ENCODE measurements at places on chromosomes 5 and 9.

DNA sequence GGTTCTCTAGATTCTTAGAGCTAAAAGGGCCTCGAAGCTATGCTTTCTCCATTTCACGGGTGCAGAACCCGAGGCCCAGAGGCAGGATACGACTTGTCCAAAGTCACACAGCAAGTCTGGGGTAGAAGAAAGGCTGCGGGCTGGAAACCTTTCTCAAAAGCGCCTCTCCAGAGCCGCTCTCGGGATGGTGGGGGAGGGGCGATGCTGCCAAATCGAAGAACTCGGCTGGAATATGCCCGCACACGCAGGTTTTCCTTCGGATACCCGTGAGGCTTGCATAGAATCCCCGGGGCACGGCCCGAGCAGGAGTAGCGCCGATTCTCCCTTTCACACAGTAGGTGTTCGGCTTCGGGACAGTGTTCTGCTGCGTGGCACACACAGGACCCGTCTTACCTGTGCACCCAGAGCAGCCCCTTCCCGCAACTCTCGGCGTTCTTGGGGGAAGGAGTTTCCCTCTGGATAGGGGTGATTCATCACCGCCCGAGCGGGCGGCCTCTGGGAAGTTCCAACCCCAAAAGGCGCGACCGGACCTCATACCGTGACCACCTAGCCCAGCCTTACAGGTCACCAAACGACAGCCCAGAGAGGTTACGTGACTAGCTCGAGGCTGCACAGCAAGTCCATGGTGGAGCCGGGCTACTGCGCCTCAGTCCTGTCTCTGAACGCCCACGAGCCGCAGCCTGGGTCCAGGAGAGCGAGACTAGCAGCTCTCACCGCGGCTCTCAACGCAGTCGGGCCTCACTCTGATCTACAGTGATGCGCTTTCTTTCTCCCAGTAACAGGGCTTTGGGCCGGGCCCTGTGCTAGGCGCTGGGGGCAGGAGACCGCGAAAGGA, 4.1 kb downstream of the PAX5 start:
- no peak for DNase-seq

GRCh38 chr9:116153765-116154333, at the start of gene PAPPA:
Gene PAPPA, plus strand, starts transcription at chr9:116153791. Its CDS starts 382 bp downstream, at chr9:116154173.
- DNase-seq = no peak

GRCh38 chr9:13026956-13027355, 252.1 kb downstream of the LURAP1L start:
- DNase-seq = no peak

DNA sequence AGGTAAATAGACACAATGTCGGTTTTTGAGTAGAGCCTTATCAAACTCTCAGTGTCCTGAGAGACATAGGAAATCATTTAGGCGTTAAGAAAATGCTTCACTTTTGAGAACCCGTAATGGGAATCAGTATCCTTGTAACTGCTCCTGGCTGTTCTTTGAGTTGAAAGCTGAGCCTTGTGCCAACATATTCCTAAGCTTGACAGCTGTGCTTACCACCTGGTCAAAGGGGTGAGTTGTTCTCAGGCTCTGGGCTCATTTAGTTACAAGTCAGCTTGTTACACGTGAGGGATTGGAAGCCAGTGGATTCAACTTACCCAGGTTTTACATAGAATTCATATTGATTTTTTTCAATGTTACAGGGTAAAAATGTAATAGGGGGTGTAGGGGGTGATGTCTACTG, 145.9 kb downstream of the GABRB2 start:
- peak; percentile 79 for DNase-seq

DNA sequence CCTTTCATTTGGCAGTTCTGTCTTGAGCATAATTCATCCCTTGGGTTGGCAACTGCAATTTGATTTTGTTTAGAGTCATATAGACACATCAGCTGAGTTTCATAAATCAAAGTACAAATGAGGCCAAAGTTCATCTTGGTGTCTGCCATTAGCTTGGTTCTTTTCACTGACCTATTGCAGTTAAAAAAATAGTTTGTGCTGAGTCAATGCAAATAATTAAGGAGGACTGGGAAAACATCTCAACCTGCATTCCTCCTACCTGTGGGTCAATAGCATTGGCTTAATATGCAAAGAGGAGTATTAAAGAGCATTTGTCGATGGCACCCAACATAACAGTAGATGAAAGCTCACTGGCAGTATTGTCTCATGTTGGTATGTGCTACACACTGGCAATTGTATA, 1.6 kb downstream of the PKD2L2 start:
- DNase-seq = no peak

All from NCI-H1694 (cell line).